Astrocyte (in vitro differentiated cells and primary cell): ENCODE measurements at places on chromosomes 4 and X. TPM values are rescaled to one million over a fixed set of nuclear protein-coding genes. Genes with fewer than 3 reads are reported as not detected.

DNA sequence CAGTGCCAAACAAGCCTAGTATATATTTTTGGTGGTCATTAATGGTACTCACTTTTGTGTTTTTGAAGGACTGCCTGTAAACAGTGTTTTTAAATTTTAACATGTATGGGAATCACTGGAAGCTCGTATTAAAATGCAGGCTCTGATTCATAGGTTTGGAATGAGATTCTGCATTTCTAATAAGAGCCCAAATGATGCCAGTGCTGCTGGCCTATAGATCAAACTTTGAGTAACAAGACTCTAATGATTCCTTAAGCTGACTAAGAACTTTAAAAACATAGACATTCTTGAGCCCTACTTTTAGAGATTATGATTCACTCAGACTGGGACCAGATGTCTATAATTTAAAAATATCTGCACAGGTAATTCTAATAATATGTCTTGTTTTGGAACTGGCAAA lies 823.2 kb upstream of the LCORL start:
- no peaks in the 10 kb centered on the region for H3K36me3 ChIP-seq
- H3K4me1 ChIP-seq, result peaks cover 9% of the 10 kb centered on the region
- H3K27ac ChIP-seq, result no peak overlapping the region
- H3K4me3 ChIP-seq, result no peak overlapping the region

The RBMXL3 gene
- total RNA-seq, result not detected in 2 replicates

The ERCC6L gene
- total RNA-seq, result 0.55 and 1.0 TPM in 2 replicates

The XAGE2 gene
- not detected in 2 replicates for total RNA-seq

- H3K36me3 ChIP-seq, result no peaks in the 10 kb centered on the region
- peaks cover 7% of the 10 kb centered on the region for H3K27me3 ChIP-seq
- H3K4me1 ChIP-seq, result peaks cover 36% of the 10 kb centered on the region
- peak overlapping the region; percentile 85 for H3K27ac ChIP-seq
- H3K4me3 ChIP-seq, result no peak overlapping the region
- peak; percentile 86 for DNase-seq
Observed at GRCh38 chr4:172998527-172999469, 169.8 kb upstream of the GALNT7 start.

DNA sequence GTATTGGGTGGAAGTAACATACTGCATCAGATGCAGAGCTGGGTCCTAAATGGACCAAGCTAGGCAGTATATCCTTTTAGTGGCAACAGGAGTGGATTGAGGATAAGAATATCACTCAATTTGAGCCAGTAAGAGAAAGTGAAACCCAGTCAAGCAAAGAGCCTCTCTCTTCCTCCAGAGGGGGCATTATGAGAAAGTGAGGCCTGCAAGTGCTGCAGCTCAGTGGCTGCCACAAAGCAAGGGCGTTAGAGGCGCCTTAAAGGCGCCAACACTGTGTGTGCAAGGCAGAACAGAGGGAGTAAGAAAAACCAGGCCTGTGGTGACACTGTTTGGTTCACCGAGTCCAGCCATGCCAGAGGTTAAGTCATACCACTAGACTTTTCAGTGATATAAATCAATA lies 17.5 kb downstream of the STX18 start:
- H3K27ac ChIP-seq, result no peak overlapping the region
- DNase-seq, result no peak
- H3K4me1 ChIP-seq, result peaks cover 4% of the 10 kb centered on the region
- H3K27me3 ChIP-seq, result no peaks in the 10 kb centered on the region

The NXF3 gene
- total RNA-seq, result not detected in 2 replicates

DNA sequence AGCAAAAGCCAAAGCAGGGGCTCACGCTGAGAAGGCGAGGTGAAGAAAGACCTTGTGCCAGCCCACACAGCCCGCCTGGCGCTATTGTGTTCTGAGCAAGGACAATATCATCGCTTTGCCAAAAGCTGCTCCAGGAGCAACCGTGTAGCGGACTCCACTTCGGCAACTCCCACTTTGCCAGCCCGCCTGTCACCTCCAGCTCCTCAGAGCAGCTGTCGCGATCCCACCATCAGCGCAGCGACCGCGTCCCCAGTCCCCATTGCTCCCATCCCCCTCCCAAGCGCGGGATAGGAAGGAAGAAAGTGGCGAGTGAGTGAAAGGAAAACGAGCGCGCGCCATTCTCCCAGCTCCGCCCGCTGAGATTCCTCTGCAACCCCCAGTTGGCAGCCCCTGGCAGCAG lies 759 bp downstream of the ZC4H2 start:
- peak overlapping the region; percentile 6 for H3K27ac ChIP-seq
- peak; percentile 7 for DNase-seq
- peak overlapping the region; percentile 79 for H3K4me3 ChIP-seq
- H3K4me1 ChIP-seq, result no peaks in the 10 kb centered on the region
- H3K36me3 ChIP-seq, result no peaks in the 10 kb centered on the region
- no peaks in the 10 kb centered on the region for H3K27me3 ChIP-seq

DNA sequence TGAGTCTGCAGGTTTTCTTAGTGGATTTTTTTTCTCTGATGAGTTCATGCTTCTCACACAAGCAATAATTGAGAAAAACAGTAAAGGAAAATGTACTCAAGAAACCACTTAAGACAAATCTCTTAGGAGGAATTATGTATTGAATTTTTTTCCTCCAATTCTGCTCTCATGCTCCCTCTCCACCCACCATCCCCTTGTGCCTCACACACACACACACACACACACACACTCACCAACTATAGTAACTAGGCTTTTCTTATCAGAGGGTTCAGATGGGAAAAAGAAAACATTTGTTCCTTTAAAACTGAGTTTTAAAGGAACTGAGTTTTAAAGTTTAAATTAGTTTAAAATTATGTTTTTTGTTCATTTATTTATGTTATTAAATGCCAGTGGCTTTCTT lies 47.0 kb upstream of the ANXA10 start:
- H3K27me3 ChIP-seq, result no peaks in the 10 kb centered on the region
- no peak overlapping the region for H3K27ac ChIP-seq
- no peak overlapping the region for H3K4me3 ChIP-seq
- DNase-seq, result no peak

DNA sequence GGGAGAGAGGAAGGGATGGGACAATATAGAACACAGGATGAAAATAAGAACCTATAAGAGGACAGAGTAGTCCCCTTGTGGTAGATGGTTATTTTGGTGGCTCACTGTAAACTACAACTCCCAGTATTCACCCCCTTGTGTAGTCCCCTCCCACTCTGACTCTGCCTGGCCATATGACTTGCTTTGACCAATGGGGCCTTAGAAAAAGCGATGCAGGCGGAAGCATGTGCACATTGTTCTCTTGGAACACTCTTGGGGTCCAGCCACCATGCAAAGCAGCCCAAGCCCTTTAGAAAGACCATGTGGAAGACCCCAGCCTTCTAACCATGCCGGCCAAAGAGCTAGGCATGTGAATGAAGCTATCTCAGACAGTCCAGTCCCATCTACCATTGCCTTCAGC lies 415.0 kb downstream of the BCOR start:
- no peak for DNase-seq
- no peak overlapping the region for H3K4me3 ChIP-seq
- no peaks in the 10 kb centered on the region for H3K36me3 ChIP-seq
- H3K27ac ChIP-seq, result no peak overlapping the region
- H3K27me3 ChIP-seq, result no peaks in the 10 kb centered on the region
